Right forelimb (tissue), 1 donor: ENCODE measurements at places on chromosomes 16 and 17.
A peak's percentile ranks its signal among the peaks of the same experiment; 100 is the strongest.

- no peak for DNase-seq
Measured at GRCh38 chr17:48295362-48296288, 134.4 kb downstream of the SKAP1 start.

DNA sequence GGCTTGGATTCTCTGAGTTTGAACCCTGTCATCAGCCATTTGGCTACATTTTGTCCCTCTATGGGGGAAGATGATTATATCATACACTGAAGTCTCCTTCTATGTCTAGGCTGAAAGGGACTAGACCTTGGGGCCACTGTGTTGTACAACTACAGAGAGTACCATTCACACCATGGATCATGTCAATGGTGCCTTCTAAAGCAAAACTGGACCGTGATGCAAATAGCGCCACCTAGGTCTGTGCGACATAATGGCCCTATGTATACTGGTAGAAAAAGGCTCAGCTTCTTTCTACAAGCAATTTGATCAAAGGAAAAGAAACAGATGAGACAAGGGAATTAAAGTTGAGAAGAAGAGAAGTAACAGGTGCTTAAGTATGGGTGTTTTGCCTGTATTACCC, 100.7 kb downstream of the LYRM1 start:
- no peak for DNase-seq

GRCh38 chr16:56269811-56270684, 78.8 kb downstream of the GNAO1 start:
- DNase-seq, result peak; percentile 32

GRCh38 chr17:50190603-50191358, 10.7 kb downstream of the COL1A1 start:
- DNase-seq, result peak; percentile 86

DNA sequence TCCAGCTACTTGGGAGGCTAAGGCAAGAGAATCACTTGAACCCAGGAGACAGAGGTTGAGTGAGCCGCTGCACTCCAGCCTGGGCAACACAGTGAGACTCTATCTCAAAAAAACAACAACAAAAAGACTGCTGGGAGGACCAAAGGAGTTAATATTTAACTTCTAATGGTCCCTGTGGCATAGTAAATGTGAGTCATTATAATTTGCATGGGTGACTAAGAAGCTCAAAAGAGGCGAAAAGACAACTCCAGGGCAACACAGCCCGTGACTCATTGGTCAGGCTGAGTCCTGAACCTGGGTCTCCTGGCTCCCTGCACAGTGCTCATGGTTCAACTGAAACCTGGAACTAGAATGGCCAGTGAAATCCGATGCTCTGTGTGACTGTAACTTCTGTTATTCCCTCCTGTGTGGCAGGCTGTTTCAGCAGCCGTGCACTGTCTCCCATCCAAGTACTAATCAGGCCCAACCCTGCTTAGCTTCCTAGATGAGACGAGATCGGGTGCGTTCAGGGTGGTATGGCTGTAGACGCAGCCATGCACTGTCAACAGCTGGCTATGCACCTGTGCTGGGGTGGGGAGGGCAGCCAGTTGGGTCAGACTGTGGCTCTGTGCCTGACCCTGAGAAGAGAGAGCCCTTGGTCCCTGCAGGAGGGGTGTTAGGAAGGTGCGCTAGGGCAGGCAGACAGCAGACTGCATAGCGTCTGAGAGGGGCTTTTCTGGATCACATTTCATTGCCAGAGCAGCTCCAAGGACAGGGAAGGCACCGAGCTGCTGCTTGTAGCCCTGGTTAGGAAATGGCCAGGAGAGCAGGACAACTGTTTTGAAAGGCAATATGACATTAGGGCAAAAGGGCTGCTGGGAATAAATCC, 14.5 kb upstream of the GPRC5C start:
- DNase-seq, result no peak

GRCh38 chr17:68326681-68327080, 35.4 kb downstream of the ARSG start:
- no peak for DNase-seq

DNA sequence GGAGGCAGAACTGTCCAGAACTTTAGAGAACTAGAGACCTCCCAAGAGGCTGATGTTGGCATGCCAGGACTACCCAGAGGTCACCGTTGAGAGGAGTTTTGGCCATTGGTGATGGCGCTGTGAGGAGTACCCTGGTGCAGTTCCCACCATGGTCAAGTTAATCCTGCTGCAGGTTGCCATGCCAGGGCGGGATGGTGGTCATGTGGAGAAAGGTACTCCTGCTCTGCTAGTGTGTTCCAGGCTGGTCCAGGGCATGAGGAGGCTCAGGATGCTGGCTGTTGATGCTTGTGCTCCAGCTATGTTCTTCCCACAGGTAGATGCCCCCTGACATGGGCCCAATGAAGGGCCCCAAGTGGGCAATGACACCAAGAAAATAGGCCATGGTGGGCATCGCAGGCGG, 4.1 kb upstream of the PHF12 start:
- no peak for DNase-seq

- DNase-seq, result no peak
Measured at GRCh38 chr17:12898110-12898509, 108.8 kb downstream of the ARHGAP44 start.

DNA sequence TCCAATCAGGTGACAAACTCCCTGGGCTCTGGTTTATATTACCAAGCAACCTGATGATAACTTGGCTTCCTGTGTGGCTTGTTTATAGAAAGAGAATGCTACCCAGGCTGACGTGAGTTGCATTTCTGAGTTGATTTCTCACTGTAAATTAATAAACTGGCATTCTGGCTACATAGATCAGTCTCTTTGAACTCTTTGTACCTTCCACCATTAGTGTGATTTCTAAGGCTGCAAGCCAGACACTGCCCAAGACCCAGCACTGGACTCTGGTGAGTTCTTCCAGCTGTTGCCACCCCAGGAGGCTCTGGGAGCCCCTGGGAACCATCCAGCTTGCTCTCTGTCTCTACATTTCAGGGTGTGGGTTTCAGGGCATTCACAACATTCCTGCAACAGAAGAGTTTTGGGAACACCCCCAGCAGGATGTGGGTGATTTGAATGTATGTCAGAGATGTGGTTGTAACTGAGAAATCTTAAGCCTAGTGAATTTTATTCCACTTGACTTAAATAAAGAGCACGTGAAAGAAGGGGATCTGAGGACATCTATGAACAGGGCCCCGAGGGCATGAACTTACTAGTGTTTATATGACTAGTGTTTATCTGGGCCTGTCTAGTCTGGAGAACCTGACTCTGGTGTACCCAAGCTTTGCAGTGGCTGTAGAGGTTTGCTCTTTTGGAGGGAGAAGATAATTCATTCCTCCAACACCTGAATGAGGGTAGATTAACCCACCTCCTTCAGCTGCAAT, 30.3 kb upstream of the LRRC37A start:
- DNase-seq, result no peak

DNA sequence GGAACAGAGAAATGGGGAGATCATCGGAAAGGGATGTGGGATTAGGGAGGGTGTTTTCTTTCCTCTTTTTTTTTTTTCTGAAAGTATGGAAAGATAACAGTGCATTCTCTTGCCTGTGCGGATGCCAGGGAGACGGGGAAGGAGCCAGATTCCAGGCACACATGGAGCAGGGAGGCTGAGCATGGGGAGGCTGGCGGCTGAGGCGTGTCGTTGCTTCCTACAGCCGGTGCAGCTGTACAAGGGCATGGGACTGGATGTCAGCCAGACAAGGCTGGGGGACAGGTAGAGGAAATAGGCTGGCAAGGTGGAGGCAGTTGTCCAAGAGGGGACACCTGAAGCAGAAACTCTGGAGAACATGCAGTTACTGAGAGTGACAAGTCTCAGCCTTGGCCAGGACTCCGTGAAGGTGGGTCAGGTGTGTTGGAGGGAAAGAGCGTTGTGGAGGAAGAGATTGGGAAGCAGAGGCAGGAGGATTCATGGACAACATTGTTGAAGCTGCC, 16.6 kb upstream of the ADORA2B start:
- DNase-seq, result no peak

GRCh38 chr16:52912565-52913173, 140.0 kb downstream of the CHD9NB start:
- peak; percentile 77 for DNase-seq

GRCh38 chr16:79933603-79934002, 333.1 kb upstream of the MAF start:
- no peak for DNase-seq

DNA sequence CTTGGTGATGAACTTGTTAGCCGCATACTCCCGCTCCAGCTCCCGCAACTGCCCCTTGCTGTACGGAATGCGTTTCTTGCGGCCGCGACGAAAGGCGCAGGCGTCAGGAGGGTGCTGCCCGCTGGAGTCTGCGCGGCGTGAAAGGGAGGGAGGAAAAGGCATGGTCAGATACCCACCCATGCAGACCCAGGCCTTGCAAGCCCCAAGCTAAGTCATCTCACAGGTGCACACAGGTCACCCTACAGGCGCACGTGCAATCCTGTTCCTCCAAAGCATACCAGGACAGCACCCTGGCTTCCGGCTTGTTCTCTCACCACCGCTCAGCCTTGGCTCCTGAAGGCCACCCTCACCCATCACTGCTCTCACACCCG, 1.6 kb downstream of the HOXB13 start:
- no peak for DNase-seq

DNA sequence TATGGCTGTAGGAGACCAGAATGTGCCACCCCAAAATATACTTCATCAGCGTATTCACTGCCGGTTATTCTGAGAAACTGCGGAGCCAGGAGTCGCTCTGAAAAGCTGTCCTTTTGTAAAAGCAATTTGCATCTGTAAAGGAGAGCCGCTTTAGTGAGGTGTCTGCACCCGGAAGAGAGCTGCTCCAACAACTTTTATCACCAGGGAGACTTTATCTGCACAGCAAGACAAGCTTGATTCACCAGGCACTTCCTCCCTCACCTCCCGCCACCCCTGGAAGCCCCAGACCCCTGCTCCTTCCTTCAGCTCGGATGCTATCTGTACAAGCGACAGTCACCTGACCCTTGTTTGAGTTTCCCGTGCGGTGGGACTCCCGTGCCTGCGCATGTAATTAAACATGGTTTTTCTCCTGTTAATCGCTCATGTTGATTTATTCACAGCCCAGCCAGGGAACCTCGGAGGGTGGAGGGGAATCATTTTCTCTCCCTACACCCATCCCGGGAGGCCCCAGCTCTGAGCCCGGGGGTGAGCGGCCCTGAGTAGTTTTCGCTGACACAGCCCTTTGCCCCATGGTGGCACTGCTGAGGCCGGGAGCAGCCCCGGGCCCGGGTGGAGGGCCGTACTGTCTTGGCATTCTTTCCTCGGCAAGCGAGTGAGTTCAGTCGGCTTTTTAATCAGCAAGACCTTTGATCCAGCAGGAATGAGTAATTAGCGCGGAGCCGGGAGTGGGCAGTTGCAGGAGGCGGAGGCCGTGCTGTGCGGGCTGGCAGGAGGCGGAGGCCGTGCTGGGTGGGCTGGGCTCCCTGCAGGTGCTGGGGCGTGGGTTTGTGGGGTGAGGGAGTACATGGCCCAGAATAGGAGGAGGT, 222.7 kb upstream of the CIBAR2 start:
- DNase-seq, result no peak

DNA sequence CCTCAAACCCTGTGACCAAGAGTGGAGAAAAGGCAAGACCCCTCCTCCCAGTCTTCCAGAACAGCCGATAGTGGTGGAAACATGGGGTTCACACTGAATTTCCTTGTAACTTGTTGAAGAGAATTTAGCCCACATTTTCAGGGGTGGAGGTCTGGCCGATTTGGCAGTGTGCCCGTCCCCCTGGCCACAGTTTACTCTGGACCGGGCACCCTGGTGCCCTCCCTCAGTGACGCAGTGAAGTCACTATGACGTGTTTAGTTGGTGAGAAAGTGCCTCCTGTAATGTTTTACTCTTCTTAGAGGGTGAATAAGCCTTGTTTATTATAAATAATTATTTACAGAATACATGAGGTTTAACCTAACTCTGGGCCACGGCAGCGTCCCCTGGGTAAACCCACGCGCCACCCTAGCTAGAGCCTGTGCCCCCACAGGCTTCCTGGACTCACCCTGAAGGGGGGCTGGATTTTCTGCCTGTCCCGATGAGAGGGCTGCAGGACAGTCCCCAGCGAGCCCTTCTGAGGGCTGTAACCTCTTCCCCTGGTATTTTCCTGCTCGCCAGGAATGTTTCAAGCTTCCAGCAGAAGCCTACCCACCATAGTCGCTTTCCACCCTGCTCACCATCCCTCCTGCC, 316.9 kb downstream of the SEC14L1 start:
- DNase-seq, result no peak

- no peak for DNase-seq
Measured at GRCh38 chr16:50400312-50400966, 31.7 kb upstream of the BRD7 start.

DNA sequence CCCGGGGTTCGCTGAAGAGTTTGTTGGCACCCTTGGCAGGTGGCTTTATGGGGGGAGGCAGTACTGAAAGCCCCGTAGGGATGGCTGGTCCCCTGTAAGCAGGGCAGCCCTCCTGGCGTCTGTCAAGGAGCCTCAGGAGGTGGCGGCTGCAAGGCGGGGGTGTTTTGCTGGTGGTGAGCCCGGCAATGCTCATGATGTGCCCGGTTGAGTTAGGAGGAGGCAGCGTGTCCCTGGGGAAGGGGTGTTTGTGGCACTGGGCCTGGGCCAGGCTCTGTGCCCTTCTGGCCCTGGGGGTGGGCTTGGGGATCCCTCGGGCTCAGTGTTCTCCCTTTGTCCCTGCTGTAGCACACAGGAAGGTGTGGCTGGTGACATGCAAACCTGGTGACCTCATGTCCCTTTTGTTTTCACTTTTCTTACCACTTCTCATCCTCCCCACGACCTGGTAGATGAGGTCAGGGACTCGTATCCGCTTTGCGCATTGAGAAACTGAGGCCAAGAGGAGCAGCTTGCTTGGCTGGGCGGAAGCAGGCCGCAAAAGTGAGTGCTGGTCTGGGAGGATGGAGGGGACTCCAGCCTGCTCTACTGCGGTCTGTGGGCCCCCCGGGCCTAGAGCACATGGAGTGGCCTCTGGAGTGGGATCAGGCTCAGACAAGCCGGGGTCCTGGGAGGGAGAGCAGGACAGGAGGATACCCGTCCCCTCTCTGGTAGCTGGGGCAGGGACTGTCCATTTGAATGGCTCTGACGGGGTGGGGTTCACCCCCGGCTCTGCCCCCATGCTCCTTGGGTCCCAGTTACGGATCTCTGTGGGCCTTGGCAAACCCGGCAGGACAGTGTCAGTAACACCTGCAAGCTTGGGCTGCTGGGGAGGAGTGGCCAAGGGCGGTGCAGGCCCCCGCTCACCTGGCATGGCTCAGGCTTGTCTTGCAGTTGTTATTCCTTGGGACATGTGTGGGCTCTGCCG, 2.2 kb downstream of the SNN start:
- DNase-seq, result no peak

DNA sequence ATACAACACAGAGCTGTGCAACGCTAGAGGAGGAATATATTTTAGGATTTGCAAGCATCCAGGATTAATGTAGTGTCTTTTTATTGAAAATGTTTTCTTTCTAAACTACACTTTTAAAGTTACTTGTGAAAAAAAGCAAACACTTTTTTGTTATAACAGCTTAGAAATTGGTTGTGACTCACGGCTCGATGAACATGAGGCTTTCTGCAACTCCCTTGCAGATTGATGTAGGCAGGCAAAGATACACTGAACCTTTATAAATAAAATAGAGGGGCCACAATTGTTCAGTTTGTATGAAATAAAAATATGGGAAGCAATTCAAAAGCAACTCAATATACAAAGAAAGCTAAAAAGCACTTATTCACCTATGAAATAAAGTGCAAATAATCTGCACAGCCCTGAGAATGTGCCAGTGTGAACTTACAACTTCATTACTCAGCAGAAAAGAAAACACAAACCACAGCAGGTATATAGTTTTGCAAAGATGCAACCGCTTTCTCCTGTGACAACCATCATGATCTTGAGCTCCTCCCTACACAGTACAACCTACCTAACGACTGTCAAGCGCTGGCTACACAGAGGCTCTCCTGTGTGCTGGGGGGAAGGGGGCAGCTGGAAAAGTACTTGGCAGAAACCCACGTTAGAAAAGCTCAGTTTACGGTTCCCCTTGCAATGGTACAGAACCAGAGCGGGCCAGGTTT, 948 bp downstream of the LUC7L start:
- DNase-seq, result no peak

GRCh38 chr17:16061631-16062030, 62.0 kb downstream of the TTC19 start:
- no peak for DNase-seq
